ENCODE measurements at places on chromosomes 7 and 10.

DNA sequence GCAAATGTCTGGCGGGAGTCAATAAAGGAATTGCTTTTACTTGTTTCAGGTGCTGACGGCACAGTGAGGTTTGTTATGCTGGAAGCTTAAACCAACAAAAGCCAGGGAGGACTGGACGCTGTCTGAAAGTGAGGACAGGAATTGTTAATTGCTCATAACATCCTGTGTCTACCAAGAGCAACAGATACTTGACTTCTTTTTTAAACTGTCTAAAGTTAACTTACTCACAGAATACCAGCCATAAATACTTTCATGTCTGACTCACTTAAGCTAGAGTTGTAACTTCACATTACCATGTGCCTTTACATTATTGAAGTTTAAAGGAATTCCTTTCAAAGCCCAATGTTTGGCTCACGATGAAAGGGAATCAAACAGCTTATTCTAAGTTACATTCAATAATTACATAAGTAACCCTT lies 252.7 kb upstream of the SHH start:
- no peak for DNase-seq

- DNase-seq, result no peak
Measured at GRCh38 chr10:113496111-113497109, 56.4 kb upstream of the HABP2 start.

DNA sequence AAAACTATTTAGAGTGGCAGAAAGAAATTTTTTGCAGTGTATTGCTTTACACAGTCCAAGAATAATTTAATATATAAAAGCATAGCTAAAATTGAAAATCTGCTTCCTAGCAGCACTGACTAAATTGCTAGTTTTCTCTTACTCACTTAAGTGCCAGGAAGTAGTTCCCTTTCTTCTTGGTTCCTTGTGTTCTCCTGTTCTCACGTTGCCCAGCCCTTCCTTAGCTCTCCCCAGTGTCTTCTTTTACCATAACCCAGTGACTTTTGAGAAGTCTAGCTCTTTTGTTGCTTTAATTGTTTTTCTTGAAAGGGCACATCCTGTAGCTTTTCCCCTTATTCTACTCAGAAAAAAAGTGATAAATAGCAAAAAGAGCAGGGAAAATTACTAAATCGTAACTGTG lies 215.5 kb downstream of the THSD7A start:
- no peak for DNase-seq

GRCh38 chr7:123663200-123663599 lies 7.5 kb downstream of the LMOD2 start:
- DNase-seq, result no peak

Data from stimulated activated CD8-positive, alpha-beta memory T cell treated with anti-CD3 and anti-CD28 coated beads, Interleukin-15, amount 100 ng/mL, for 48 hours (primary cell).